ENCODE measurements at places on chromosomes 4 and X.

DNA sequence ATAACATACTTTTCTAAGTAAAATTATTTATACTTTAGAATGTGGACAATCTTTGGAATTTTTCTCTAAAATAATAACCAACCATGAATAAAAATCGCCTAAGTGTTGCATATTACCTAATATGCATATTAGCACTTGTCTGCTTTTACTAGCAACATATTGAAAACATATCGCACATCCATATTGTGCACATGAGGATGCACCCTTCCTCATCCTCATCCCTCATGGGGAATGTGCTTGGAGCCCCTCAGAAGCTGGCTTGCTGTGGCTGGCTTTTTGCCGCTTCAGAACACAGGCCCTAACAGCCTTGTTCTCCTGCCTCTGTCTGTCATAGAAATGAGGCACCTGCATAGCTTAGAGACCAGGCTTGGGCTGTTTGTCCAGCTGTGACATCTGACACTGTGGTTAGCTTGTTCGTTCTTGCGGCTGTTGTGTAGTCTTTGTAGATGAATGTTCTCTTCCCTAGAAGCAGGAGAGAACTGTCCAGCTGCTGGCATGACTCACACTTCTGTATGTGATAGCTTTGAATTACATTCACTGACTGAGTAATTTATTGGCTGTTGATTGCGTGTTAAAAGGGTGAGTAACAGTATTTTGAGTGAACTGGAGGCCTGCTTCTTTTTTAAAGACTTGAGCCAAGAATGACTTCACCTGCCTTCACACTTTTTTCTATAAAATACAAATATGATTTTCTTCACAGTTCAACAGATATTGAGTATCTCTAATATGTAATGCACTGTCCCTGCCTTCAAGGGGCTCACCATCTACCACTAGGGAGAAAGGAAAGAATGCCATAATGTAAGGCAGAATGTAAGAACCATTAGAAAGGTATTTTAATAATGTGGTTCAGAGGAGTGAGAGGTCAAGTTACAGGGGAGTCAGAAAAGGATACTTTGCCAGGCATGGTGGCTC, 81.9 kb downstream of the HMGB2 start:
- DNase-seq = peak; percentile 42

- DNase-seq = peak; percentile 31
Observed at GRCh38 chr4:16270454-16271328, 44.4 kb upstream of the TAPT1 start.

- DNase-seq = no peak
Observed at GRCh38 chr4:113495790-113496189, 265.7 kb downstream of the CAMK2D start.

DNA sequence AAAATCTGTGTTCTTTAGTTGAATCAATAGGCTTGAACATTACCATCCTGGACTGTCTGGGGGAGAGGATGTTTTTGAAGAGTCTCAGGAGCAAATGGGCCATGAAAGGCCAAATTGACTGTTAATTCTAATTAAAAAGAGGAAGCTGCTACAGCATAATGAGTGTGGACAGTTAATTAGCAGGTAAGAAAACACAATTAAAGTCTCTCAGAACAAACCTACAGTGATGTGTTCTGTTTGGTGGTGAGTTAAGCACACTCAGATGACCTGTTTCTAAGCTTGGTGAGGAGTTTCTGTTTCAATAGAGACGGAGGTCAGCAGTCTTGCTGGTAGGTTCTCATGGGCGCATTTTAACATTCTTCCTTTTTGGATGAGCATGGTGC, 68.1 kb downstream of the DRD5 start:
- no peak for DNase-seq

DNA sequence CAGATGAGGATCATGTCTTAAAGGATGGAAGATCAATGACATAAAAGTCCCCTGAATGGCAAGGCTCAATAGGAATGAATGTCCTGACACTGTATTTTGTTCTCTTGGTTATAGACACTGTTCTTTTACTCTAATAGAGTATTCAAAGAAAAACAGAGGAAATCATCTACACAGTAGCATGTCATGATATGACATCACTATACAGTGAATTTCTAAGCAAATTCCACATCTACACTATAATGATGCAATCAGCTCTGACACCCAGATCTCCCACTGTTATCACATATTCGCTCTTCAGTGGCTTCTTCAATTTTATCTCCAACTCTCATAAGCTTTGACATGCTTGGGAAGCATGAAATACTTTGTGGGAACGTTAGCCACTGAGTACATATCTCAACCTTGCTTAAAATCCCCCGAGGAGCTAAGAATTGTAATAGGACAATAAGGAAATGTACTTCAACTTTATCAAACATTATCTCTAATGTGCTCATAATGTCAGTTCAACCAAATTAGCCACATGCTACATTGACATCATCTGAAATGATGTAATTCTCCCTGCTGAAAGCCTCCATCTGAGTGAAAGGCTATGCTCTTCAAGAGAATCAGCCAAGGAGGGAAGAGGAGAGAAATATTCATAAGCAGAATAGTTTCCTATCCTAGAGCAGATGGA, 139.6 kb upstream of the PTCHD1 start:
- no peak for DNase-seq

GRCh38 chrX:2707334-2707760, 16.3 kb downstream of the CD99 start:
- DNase-seq = peak; percentile 61

- no peak for DNase-seq
Observed at GRCh38 chr4:80077639-80078038, 4.6 kb upstream of the ANTXR2 start.

DNA sequence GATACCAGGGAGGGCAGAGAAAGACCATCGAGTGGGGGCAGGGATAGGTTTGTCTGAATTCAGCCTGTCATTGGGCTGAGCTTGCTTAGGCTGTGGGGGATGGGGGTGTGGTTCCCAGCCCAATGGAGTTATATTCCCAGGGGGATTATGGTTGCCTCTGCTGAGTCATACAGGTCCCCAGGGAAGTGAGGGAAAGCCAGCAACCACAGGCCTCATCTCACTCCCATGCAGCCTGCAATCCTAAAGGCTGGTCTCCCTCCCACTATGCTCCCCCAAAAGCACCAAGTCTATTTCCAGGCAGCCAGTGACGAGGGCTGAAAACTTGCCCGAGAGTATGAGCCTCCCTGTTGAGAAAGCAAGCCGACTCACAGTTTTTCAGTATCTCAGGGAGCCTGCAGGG, 39.3 kb downstream of the AFM start:
- DNase-seq = peak; percentile 56

- DNase-seq = no peak
Observed at GRCh38 chr4:159390648-159391047, 287.8 kb downstream of the RAPGEF2 start.

DNA sequence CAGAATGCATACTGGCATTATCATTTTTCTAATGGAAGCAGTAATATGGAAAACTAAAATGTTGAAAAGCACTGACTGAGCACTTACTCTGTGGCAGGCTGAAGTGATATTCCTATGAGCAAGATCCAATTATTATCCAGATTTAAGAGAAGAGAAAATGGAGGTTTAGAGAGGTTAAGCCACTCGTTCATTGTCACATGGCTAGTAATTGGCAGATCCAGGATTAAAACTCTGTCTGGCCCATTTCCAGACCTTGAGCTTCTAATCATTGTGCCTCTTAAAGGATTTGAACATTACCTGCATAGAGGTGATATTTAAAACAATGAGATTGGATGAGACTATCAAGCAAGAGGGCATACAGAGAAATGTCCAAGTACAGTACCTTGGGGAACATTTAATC, 80.6 kb downstream of the MFAP3L start:
- DNase-seq = no peak

GRCh38 chrX:152479525-152479924, 28.4 kb upstream of the GABRA3 start:
- no peak for DNase-seq

- no peak for DNase-seq
Observed at GRCh38 chr4:125421547-125421946, 106.8 kb downstream of the FAT4 start.

- DNase-seq = peak; percentile 34
Observed at GRCh38 chrX:24494647-24495075, 29.6 kb downstream of the PDK3 start.

DNA sequence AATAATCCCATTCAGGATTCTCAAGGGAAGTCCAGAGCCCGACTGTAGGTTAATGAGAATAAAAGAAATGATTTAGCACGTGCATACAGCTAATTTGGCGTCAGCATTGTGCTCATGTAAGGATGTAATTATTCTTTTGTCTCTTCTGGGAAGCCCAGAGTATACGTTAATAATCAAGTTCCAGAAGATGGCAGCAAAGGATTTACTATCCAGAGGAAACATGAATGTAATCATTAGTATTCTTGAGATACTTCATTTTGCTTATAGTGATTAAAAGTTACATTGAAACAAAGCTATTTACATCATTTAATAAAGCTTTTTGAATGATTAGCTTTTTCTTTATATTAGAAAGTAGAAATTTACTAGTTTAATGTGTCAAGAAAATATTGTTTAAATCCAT, 27.1 kb upstream of the MAP9 start:
- DNase-seq = peak; percentile 63

DNA sequence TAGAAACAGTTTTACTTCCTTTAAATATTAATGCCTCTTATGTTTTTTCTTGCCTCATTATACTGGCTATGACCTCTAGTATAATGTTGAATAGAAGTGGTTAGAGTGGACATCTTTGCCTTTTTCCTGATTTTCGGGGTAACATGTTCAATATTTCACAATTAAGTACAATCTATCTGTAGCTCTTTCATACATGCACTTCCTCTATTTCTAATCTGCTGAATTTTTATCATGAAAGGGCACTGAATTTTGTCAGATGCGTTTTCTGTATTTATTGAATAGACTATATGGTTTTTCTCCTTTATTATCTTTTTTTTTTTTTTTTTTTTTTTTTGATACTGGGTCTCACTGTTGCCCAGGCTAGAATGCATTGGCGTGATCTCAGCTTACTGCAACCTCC, 29.0 kb downstream of the MECP2 start:
- no peak for DNase-seq

DNA sequence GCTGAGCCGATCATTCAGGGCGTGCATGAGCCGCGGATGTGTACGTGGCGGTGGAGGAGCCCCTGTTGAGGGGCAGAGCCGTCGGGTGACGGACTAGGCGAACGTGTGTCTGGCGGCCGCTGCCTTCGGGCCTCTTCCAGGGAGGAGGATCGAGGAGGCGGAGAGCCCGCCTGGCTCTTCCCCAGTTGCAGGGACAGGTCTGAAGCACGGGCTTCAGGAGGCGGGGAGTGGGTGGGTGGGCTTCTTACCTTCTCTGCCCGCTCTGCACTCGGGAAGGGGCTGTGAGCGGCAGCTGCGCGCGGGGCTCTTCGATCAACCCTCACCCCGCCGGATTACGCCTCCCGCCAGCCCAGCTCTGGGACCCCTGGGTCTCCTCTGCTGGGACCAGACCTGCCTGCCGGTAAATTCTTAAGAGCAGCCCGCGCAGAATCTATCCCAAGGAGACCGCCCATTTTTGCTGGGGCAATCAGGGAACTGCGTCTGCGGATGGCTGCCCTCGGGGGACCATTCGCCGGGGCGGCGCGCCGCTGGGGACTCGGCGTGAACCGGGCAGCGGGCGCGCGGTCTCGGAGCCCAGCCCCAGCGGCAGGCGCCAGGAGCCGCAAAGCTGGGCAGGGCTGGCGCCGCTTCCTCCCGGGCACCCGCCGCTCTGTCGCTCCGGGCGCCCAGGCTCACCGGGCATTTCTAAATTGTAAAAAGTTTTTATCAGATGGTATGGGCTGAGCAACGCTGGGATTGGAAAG, 4.9 kb downstream of the PLAC8 start:
- peak; percentile 75 for DNase-seq

GRCh38 chrX:154818916-154819770, 13.9 kb upstream of the MPP1 start:
- no peak for DNase-seq

GRCh38 chr4:47490550-47490949, 5.5 kb downstream of the ATP10D start:
- peak; percentile 50 for DNase-seq

DNA sequence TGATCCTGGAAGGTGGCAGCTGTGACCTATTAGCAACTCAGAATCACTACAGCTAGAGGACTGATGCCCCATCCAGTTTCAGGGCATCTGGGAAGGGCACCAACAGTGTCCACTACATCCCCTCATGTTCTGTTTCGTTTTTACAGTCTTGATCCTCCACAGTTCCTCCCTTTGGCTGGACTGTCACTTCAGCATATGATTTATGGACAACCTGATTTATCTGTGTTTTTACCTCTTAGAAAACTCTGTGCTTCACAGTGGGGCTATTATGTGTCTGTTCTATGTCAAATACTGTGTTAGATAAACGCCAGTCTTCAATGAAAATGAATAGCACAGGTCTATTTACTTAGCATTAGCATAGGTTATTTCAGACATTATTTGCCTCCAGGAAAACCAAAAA, 63.1 kb upstream of the GRPR start:
- no peak for DNase-seq

DNA sequence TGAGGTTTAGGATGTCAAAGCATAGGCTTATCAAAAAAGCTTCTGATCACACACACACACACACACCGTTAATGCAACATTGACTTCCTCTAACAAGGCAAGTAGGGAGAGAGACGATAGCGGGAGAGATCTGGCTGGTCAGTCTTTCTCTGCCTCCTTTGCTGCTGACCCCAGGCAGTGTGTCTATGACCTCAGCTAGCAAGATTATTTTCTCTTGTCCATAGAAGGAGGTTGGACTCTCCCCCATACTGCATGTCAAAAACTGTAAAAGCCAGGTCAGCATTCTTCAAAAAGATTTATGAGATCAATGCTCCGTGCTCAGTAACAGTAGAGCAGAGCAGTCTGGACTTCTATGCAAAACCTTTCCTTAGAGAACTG, 63.5 kb upstream of the PGM2 start:
- no peak for DNase-seq

DNA sequence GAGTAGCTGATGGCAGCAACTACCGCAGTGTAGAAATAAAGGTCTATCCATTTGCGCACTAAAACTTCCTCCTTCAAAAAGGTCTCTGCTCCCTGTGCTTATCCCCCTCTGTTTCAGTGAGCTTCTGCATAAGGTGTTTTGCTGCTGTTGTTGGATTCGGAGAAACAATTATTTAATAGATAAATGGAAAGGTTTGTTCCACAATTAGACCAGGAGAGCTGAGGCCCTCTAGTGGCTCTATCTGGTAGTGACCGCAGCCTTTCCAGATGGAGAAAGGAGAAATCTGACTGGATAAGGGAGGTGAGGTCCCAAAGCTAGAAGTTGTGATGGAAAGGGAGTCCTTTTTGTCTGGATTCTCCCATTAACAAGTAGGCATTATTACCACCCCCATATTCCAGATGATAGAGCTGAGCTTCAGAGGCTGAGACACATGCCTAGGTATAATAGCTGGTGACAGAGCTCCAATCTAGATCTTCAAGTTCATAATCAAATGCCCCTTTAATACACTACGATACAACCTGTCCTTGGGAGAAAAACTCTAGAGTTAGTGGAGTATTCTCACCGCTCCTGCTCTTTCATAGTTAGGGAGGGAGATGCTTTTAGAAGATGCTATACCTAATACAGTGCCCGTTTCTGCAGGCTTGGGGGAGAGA, 5.1 kb upstream of the GABRQ start:
- DNase-seq = peak; percentile 42

GRCh38 chr4:87087015-87087414, 133.4 kb downstream of the KLHL8 start:
- no peak for DNase-seq

- DNase-seq = no peak
Observed at GRCh38 chr4:26524011-26524410, 33.7 kb upstream of the CCKAR start.

- DNase-seq = no peak
Observed at GRCh38 chrX:133085785-133086184, 11.1 kb downstream of the USP26 start.

- no peak for DNase-seq
Observed at GRCh38 chr4:74464291-74464690, 19.4 kb downstream of the AREG start.

- DNase-seq = peak; percentile 69
Observed at GRCh38 chr4:71941001-71941400, 90.8 kb upstream of the NPFFR2 start.

GRCh38 chr4:30617836-30618235, 102.3 kb upstream of the PCDH7 start:
- no peak for DNase-seq
